T-helper 17 cell (primary cell): ENCODE measurements at places on chromosomes 1 and 21. TPM values are rescaled to one million over a fixed set of nuclear protein-coding genes. Genes with fewer than 3 reads are reported as not detected.
A peak's percentile ranks its signal among the peaks of the same experiment; 100 is the strongest.

Gene GCLM
- total RNA-seq, result 12.8 TPM

DNA sequence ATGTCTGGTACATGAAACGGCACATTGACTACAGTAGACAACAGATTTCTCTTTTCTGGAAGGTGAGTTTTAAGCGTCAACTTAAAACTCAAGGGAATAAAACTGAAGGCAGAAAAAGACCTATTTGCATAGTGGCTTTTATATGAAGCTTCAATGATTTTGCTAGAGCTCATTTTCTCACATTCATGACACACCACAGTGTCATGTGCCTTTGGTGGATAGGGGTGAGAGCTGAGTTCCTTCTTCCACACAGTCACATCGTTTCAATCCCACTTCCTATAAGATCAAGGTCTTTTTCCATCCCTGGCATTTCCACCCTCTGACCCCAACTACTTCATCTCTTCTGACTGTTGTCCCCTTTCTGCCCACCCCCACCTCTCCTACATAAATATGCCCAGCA lies 31.0 kb downstream of the IL12RB2 start:
- peaks cover 3% of the 10 kb centered on the region for H3K36me3 ChIP-seq
- peaks cover 5% of the 10 kb centered on the region for H3K27me3 ChIP-seq
- H3K4me1 ChIP-seq, result peaks cover 42% of the 10 kb centered on the region
- DNase-seq, result no peak

- H3K36me3 ChIP-seq, result no peaks in the 10 kb centered on the region
- no peaks in the 10 kb centered on the region for H3K27me3 ChIP-seq
- H3K27ac ChIP-seq, result no peak overlapping the region
- peaks cover 69% of the 10 kb centered on the region for H3K4me1 ChIP-seq
- H3K4me3 ChIP-seq, result peak overlapping the region; percentile 3
- DNase-seq, result no peak
These were observed 16.5 kb downstream of the DYRK1A start for GRCh38 chr21:37383086-37383485.

Gene TRABD2B
- total RNA-seq, result not detected

Gene ERG
- total RNA-seq, result not detected

Gene LCE2A
- total RNA-seq, result not detected

Gene HUNK
- total RNA-seq, result 0.81 TPM

Gene C1orf210
- total RNA-seq, result not detected

DNA sequence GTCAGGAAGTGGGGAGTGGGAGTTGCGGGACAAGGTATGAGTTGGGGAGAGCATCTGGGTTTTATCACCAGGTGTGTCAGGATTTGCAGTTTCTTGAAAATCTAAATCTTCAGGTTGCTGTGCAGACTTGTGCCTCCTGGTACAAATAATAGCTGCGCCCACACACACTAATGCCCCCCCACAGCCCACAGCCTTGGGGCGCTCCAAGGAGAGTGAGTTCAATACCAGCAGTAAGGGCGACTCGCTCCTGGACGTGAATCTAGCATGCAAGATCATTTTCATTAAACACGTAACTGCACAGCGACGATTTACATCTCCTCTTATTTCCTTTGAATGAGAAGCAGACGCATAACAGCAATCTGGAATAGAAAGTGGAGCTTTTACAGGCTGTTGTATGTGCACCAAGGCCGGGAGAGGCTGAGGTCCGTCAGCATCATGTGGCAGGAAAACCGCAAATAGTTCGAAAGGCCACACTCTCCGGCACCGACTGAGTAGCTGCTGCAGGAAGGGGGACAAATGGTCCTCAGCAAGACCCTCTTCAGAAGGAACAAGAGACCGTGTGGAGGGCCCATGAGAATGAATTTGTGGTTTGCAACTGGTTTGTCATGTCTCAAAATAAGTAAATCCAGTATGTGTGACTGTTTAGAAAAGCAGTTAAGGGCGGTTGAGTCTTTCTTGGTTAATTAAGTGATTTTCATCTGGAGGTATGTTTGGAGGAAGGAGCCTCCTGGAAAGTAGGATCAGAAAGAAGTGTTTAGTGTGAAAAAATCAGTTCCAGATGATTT lies 439.5 kb downstream of the SMYD3 start:
- H3K36me3 ChIP-seq, result peaks cover 9% of the 10 kb centered on the region
- no peaks in the 10 kb centered on the region for H3K27me3 ChIP-seq
- peaks cover 21% of the 10 kb centered on the region for H3K4me1 ChIP-seq
- no peak overlapping the region for H3K4me3 ChIP-seq
- H3K27ac ChIP-seq, result no peak overlapping the region

Gene DNALI1
- not detected for total RNA-seq

DNA sequence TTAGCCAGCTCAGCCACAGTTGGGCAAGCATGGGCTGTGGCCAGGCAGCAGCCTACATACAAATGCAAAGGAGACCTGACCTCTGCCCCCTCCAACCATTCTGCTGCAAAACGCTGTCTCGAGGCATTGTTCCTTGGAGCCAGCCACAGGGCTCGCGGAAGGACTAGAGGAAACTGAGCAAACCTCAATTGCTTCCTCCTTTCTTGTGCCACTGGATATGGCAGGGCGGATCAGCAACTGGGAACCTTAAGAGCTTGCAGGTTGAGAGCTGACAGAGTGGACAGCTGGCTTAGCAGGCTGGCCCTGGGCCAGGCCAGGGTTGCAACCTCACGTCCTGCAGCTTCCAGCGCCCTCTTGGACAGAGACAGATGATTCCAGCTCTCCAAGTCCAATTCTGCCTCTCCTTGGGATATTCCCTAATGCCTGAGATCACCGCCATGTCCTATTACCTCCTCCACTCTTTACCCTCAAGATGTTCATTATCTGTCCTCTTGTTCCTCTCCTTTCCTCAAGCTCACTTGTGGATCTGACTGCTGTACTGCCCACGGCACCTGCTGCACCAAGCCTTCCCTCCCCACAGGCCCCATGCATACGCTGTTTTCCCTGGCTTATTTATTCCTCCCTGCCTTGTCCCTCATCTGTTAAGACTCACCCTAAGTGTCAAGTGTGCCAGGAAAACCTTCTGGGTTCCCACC lies 67.5 kb downstream of the SDC3 start:
- peaks cover 78% of the 10 kb centered on the region for H3K27me3 ChIP-seq
- DNase-seq, result no peak
- no peak overlapping the region for H3K4me3 ChIP-seq
- peaks cover 2% of the 10 kb centered on the region for H3K36me3 ChIP-seq
- H3K27ac ChIP-seq, result no peak overlapping the region

Gene ARHGEF10L
- total RNA-seq, result 0.35 TPM

Gene ALX3
- not detected for total RNA-seq

GRCh38 chr1:30928789-30929134 lies 20.2 kb upstream of the SDC3 start:
- no peaks in the 10 kb centered on the region for H3K36me3 ChIP-seq
- no peak overlapping the region for H3K27ac ChIP-seq
- no peak for DNase-seq
- peaks cover 8% of the 10 kb centered on the region for H3K4me1 ChIP-seq

Gene RHD
- 5.0 TPM for total RNA-seq

DNA sequence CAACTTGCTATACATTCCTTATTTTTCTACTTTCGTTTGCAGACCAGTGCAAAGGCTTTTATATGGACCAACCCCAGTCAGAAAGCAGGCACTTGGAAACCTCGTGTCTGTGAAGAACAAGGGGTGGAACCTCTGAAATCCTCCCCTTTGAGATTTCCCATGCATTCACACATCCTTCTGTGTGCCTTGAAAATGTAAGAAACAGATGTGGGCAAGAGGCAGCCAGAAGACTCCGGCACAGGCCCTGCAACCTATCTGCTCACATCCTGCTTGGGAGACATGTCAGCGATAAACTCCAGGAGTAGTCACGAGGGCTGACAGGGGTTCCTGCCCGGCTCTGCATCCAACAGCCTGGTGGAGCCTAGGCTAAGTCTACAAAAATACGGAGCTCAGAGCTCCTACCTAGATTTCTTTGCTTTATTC lies 42.5 kb downstream of the ETS2 start:
- H3K36me3 ChIP-seq, result peaks cover 2% of the 10 kb centered on the region
- H3K4me3 ChIP-seq, result no peak overlapping the region
- H3K27me3 ChIP-seq, result peaks cover 39% of the 10 kb centered on the region
- H3K4me1 ChIP-seq, result peaks cover 5% of the 10 kb centered on the region
- no peak for DNase-seq
- no peak overlapping the region for H3K27ac ChIP-seq

DNA sequence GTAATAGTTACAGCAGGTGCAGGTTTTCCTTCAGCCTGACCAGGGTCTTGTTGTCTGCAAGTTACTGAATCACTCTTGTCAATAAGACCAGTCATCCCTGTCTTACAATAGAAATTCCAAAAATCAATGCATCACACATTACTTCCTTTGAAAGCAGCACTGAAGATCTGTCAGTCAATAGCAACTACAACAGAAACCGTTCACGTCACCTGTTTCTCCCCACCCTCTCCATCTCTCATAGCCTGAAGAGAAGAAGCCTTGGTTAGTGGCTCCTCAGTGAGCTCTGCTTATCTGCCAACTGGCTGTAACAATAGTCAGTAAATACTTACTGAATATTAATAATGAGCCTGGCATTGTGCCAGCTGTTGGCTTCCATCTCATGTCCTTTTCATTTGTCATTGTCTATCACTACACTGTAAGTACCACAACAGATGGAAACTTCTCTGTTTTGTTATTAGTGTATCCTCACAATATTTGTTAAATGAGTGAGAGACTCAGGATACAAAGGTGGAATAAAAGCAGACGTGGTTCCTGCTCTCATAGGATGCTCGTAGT lies 195.2 kb downstream of the S1PR1 start:
- no peak for DNase-seq
- no peak overlapping the region for H3K27ac ChIP-seq
- peaks cover 15% of the 10 kb centered on the region for H3K27me3 ChIP-seq
- H3K36me3 ChIP-seq, result no peaks in the 10 kb centered on the region

Gene SYT14
- total RNA-seq, result not detected

GRCh38 chr1:156851779-156852417 lies 7.0 kb downstream of the INSRR start:
- no peak overlapping the region for H3K27ac ChIP-seq
- no peak for DNase-seq
- peaks cover 27% of the 10 kb centered on the region for H3K27me3 ChIP-seq

- H3K36me3 ChIP-seq, result peaks cover 7% of the 10 kb centered on the region
- peaks cover 14% of the 10 kb centered on the region for H3K27me3 ChIP-seq
- peaks cover 23% of the 10 kb centered on the region for H3K4me1 ChIP-seq
- DNase-seq, result no peak
These were observed 3.4 kb downstream of the CBR1 start for GRCh38 chr21:36073181-36073580.

Gene CYYR1
- total RNA-seq, result not detected

Gene GPR89B
- total RNA-seq, result 13.0 TPM

- peaks cover 3% of the 10 kb centered on the region for H3K36me3 ChIP-seq
- no peak for DNase-seq
- no peak overlapping the region for H3K27ac ChIP-seq
- H3K4me3 ChIP-seq, result no peak overlapping the region
- peaks cover 28% of the 10 kb centered on the region for H3K27me3 ChIP-seq
These were observed 3.8 kb upstream of the EDN2 start for GRCh38 chr1:41488040-41488951.

GRCh38 chr21:15839026-15839425 lies 109.2 kb downstream of the USP25 start:
- peaks cover 2% of the 10 kb centered on the region for H3K4me1 ChIP-seq
- no peak overlapping the region for H3K27ac ChIP-seq
- H3K4me3 ChIP-seq, result no peak overlapping the region
- DNase-seq, result no peak
- peaks cover 2% of the 10 kb centered on the region for H3K36me3 ChIP-seq

GRCh38 chr1:246008363-246008831 lies 498.7 kb downstream of the SMYD3 start:
- DNase-seq, result no peak
- H3K36me3 ChIP-seq, result no peaks in the 10 kb centered on the region
- no peaks in the 10 kb centered on the region for H3K4me1 ChIP-seq

Gene C1orf94
- not detected for total RNA-seq

Gene AQP10
- 8.9 TPM for total RNA-seq

- DNase-seq, result no peak
- H3K27me3 ChIP-seq, result peaks cover 13% of the 10 kb centered on the region
- no peaks in the 10 kb centered on the region for H3K4me1 ChIP-seq
These were observed 62.1 kb downstream of the PLPPR4 start for GRCh38 chr1:99326215-99326949.
